Activated T-helper 17 cell treated with anti-CD3 and anti-CD28 coated beads, Interleukin-2, amount 50 U/mL, for 72 hours (primary cell): ENCODE measurements at places on chromosomes 5 and 9.

DNA sequence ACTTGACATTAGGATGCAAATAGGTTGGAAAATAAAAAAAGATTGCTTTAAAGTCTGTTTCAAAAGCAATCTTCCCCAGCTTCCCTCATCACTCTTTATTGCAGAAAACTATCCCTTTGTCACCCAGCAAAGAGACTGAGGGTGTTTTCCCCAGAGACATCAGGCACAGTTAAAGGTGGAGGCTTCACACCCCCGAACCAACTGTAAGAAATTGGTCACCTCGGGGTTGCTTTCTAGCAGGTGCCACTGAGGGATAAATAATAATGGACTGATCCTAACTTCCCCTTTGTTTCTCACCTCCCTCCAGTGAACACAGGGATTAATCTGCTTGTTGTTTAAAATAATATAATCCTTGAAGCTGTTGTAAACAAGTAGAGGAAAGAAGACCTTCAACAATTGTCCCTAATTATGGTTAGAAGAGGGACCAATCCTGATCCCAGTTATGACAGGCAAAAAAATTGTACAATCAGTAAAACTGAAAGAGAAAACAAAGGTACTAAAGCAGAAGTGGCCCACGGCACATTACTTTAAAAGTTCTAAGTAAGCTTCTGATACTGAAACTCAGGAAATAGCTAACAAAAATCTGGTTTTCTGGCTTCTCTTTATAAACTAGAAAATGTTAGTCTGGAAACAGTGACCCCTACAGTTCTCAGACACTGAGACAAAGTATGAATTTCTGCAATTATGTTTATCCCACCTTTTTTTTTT is 6.6 kb upstream of the PCSK1 start:
- ATAC-seq: peak; percentile 26

DNA sequence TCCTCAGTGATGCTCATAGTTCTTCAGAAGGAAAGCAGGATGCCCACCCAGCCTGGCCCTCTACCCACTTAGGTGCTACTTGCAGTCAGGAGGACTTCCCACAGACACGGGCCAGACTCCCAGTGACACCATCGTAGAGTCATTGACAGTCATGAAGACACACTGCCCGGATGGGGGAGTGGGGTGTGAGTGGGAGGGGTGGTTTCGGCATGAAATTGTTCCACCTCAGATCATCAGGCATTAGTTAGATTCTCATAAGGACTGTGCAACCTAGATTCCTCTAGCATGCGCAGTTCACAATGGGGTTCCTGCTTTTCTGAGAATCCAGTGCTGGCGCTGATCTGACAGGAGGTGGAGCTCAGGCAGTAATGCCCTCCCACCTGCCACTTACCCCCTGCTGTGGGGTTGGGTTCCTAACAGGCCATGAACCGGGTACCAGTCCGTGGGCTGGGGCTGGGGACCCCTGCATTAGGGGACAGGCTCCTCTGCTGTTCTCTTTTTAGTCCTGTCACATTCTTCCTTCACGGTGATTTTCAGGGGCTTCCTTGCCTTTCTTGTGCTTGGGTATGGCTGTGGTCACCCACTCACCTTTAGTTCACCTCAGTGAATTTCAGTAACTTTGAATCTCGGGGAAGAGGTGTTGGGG is 88.2 kb upstream of the ANKRD55 start:
- peak; percentile 80 for ATAC-seq

- ATAC-seq: no peak
Observed at GRCh38 chr9:105979290-105979689, 284.9 kb downstream of the TMEM38B start.

DNA sequence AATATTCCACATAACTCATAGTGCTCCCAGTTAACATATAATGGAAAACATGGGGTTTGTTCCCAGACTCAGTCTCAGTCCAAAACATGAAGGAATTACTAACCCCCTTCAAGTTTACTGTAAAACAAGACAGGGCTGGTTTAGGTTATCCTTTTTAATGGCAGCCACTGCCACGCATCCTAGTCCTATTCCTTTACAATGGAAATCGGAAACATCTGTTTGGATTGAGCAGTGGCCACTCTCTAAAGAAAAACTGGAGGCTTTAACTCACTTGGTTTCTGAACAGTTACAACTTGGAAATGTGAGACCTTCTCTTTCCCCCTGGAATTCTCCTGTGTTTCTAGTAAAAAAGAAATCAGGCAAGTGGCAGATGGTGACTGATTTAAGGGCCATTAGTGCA is 609.9 kb upstream of the ACO1 start:
- ATAC-seq: no peak

GRCh38 chr5:72711351-72711750 is 105.1 kb upstream of the TNPO1 start:
- ATAC-seq: no peak

DNA sequence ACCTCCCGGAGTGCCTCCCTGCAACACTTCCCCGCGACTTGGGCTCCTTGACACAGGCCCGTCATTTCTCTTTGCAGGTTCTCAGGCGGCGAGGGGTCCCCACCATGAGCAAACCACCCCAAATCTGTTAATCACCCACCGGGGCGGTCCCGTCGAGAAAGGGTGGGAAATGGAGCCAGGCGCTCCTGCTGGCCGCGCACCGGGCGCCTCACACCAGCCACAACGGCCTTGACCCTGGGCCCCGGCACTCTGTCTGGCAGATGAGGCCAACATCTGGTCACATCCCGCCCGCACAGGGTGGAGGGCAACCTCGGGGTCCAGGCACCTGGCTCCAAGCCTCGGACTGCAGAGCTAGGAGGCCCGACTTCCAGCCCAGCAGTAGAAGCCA is 776 bp upstream of the TERT start:
- no peak for ATAC-seq

DNA sequence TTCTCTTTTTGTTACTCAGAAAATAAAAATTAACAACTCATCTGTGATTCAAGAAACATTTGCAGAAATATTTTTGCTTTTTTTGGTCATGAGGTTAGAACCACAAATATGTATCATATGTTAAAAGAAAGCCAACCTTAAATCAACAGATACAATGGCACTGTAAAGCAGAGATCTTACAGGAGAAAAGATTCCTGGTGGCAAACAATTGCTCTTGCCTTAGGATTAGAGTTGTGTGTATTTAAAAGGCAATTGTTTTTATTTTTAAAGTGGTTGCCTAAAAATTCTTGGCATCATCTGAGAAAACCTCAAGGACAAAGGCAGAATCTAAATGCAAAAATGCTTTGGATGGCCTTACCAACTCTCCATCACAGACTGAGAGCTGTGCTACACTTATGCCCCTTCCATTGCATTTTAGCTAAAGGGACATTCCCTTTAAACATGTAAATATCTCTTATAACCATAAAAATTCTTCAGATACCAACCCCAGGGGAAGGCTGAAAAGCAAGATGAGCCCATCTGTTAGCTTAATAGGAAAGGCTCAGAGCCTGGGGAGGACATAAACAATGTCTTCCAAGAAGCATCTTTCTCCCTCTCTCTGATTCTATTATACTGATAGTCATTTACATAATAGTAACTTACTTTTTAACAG is 100.4 kb downstream of the FAM114A2 start:
- ATAC-seq: no peak

GRCh38 chr5:61632064-61632463 is 300.0 kb downstream of the ZSWIM6 start:
- no peak for ATAC-seq

GRCh38 chr5:17436350-17436749 is 61.7 kb upstream of the TAF11L2 start:
- ATAC-seq: no peak

GRCh38 chr9:105333811-105334210 is 89.4 kb downstream of the SLC44A1 start:
- no peak for ATAC-seq

- ATAC-seq: no peak
Observed at GRCh38 chr9:91305596-91306295, 56.0 kb downstream of the AUH start.

- ATAC-seq: no peak
Observed at GRCh38 chr9:134216449-134216951, 52.1 kb upstream of the RNU6ATAC start.

DNA sequence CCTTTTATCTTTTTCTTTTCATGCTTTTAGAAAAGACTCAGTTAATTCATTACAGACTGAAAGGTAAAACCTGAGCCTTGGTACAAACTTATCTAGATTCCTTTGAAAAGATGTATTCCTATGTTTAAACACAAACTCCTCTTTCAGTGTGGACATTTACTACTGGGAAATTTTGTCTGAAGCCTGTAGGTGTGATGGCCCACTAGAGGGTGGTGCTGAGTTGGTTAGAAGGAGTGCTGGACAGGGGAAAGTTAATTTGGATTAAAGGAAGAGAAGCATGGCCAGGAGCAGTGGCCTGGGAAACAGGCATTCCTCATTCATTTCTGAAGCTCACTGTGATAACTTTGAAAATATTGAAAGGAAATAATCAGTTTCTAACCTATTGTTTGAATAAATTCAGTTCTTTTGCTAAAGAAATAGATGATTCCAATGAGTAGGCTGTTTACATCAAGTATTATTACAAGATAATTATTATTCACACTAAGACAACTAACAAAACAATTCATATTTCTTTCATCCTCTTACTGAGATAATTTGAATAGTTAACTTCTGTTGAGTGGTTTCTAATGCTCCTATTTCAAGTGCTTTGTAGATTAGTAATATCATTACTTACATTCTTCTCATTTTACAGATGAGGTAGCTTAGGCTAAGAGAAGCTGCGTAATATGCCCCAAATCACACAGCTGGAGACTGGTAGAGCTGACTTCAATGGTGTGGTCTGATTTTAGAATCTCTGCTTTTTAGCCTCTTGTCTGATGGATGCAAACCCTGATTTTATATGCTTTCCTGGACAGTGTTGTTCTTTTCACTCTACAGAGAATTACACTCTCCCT is 150.9 kb downstream of the ADGRV1 start:
- no peak for ATAC-seq

- ATAC-seq: no peak
Observed at GRCh38 chr9:22047596-22047995, 38.5 kb upstream of the CDKN2B start.

DNA sequence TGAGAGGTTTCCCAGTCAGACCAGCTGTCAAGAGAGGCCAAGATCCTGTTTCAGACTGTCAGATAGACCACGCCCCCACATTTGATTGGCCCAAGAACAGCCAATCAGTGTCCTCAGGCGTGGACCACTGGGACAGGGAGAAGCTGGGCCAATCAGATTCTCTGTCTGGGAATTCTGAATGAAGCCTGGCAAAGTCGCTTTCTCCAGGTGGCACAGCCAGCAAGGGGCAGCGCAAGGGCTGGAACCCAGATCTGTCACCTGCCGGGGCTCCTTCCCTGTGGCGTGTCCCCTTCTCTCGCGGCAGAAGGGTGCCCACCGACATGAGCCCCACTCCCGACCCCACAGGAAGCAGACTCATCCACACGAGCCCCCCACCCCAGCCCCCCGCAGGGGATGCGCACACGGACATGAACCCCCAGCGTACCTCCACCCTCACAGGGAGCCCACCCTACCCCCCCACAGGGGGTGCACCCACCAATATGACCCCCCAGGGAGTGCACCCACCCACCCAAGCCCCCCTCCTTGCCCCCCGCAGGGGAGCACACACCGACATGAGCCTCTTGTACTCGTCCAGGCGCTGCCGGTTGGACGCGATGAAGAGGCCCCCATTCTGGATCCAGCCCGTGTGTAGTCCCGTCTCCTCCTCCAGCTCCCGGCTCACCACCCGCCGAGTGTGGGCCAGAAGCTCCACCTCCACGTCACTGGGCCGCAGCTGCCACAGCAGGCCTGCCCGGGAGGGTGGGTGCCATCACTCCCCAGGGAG is 6.1 kb downstream of the SARDH start:
- ATAC-seq: no peak

DNA sequence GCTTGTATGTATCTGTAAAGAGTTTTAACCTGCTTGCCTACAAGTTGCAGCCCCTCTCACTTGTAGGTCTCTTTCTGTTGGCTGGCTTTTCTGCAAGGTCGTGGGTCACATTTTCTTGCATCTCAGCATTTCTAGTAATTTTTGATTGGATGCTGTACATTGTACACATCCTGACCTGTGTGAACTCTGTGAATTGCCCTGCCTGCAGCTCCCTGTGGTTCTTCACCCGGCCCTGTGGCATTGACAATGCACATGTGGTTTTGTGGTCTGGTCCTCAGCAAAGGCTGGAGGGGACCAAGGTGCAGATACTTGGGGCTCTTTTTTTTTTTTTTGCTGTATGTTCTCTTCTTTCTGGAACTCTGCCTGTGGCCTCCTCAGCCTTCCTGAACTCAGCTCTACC is 53.6 kb downstream of the WNK2 start:
- no peak for ATAC-seq

DNA sequence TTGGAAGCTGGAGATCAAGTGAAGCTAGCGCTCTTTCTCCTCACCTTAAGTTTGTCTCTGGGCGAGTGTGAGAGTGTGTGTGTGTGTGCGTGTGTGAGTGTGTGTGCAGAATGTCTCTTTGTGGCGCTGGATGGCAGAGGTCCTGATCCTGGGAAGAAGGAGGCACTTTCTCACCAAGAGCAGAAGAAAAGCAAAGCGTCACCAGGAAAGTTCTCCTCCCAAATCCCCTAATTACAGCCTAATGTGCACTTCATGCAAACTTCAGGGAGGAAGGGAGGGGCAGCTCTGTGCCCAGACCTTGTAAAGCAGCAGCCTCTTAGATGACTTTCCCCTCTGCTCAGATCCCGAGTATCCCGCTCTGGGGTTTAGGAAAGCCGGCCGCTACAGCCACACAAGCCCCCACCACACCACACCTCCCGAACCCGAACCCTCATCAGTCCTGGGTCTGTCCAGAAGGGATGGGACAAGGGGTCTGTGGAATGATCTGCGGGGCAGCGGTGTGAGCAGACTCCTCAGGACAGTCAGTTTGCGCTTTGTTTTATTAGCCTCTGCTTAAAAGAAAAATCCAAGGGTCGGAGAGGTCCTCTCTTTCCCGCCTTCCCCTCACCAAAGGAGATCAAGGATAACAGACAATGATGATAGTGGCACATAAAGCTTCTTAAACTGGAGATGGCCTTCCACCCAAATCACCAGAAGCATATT is at the start of gene HAPLN1:
HAPLN1 (minus strand) TSS at position 20 of the 702 bp plus-strand sequence. CDS start 47,332 bp downstream, outside the sequence.
- ATAC-seq: no peak

GRCh38 chr5:65927503-65928321 is 1.3 kb downstream of the ERBIN start:
- ATAC-seq: peak; percentile 44

DNA sequence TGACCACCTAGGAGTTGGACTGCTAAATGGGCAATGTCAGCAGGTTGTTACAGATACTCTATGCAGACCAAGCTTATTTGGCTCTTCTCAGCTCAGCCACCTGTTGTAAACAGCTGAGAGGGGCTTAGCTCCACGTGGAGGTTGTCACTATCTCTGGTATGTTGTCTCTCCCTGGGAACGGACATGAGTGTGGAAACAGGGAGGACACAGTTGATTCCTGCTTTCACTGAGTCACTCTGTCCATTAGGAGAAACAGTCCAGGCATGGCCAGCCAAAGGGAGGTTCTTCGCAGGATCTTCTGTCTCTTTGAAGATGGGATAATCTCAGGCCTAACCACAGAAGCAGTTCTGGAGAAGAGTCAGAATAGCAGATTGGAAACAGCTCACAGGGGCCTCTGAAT is 121.2 kb downstream of the PALM2AKAP2 start:
- ATAC-seq: no peak

GRCh38 chr9:120980951-120981350 is 54.4 kb upstream of the TRAF1 start:
- ATAC-seq: no peak

GRCh38 chr5:41345295-41345694 is 132.0 kb upstream of the C6 start:
- no peak for ATAC-seq
